ENCODE measurements at places on chromosomes 2 and 18.
A peak's percentile ranks its signal among the peaks of the same experiment; 100 is the strongest.

GRCh38 chr2:40418614-40419363 lies 33.1 kb downstream of the SLC8A1 start:
- DNase-seq, result no peak

GRCh38 chr2:187187519-187187918 lies 260.5 kb downstream of the CALCRL start:
- DNase-seq, result no peak

GRCh38 chr2:37171624-37171950 lies 14.8 kb upstream of the EIF2AK2 start:
- no peak for DNase-seq

DNA sequence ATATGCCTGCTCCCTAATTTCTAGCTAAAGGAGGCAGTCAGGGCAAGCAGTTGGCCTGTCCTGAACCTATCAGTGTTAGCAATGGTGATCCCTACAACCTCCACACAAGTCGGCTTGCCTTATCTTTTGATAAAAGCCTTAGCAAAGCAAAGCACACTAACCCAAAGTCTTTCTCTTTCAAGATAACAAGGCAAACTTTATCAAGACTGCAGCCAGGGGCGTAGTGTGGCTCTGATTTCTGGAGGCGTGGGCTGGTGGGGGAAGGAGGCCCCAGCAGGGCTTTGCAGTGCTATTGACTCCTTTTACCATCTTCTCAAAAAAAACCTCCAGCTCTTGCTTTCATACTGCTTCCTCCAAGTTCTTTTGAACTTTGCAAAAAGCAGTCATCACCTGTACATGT lies 40.2 kb upstream of the LAMA1 start:
- no peak for DNase-seq

DNA sequence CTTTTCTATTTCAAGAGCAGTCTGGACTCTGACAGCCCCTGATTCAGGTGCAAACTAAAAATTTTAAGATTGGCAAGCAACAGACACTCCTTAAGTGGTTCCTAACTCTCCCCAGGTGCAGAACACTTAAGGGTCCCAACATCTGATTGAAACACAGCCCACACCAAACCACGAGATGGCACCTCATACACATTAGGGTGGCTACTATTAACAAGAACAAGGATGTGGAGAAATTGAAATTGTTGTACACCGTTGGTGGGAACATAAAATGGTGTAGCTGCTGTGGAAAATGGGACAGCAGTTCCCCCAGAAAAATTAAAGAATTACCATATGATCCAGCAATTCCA lies 82.3 kb downstream of the POLR1A start:
- DNase-seq, result no peak

- no peak for DNase-seq
These were observed 59.1 kb downstream of the TRABD2A start for GRCh38 chr2:84821806-84822205.

DNA sequence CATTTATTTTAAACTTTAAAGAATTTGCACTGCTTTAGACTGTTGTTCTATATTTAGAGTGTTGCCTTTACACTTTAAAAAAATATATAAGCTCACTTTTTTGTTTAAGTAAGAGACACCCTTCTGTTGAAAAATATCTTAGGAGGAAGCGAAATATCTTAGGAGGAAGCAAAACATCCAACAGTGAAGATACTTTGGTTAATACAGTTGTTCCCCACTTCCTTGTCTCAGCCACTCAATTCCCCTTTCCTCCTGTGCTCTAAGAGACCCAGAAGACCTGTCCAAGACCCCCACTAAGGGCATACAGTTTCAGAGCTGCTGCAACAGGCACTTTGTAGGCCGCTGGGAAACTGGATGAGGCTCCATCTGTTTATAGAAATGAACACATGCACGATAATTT lies 5.7 kb downstream of the SERPINB8 start:
- DNase-seq, result no peak

- no peak for DNase-seq
These were observed 115.0 kb upstream of the RBMS1 start for GRCh38 chr2:160608599-160608998.

DNA sequence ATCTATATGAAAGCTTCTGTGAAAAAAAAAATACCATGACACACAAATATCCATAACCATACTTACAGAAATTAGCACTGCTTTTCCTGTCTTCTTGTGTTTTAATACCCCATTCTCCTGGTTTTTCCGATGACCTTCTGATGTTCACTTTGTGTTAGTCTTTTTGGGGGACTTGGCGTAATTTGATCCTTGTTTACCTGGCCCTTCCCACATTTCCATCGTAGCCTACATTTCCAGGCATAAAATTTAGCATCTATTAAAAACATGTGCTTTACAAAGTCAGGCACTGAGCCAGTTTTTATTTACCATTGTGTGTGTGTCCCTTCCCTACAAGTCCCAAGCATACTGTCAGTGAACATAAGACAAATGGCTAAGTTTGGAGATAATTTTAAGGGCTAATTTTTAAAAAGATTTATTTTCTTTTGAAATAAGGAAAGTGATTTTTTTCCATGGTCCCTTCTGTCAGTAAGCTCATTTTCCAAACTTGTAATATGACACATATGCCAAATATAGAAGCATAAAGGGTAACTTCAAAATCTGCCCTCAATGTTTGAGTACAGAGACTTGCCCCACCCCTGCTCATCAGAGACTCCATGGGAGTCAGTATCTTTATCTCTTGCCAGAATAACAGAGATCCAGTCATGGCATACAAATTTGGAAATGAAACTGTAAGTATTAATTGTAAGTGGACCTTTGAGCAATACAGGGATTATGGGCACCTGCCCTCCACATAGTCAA lies 27.3 kb downstream of the SESTD1 start:
- no peak for DNase-seq

GRCh38 chr2:20618886-20619521 lies 31.9 kb downstream of the HS1BP3 start:
- DNase-seq, result peak; percentile 3

GRCh38 chr18:55415258-55415871 lies 172.6 kb downstream of the TCF4 start:
- peak; percentile 91 for DNase-seq

GRCh38 chr2:138615257-138615656 lies 113.7 kb downstream of the SPOPL start:
- DNase-seq, result no peak

- no peak for DNase-seq
These were observed 105.3 kb upstream of the ANKRD30BL start for GRCh38 chr2:132267105-132267497.

GRCh38 chr2:174395969-174396630 lies 570 bp downstream of the SCRN3 start:
- DNase-seq, result peak; percentile 33

GRCh38 chr2:230798769-230799399 lies 65.9 kb upstream of the ITM2C start:
- peak; percentile 27 for DNase-seq

DNA sequence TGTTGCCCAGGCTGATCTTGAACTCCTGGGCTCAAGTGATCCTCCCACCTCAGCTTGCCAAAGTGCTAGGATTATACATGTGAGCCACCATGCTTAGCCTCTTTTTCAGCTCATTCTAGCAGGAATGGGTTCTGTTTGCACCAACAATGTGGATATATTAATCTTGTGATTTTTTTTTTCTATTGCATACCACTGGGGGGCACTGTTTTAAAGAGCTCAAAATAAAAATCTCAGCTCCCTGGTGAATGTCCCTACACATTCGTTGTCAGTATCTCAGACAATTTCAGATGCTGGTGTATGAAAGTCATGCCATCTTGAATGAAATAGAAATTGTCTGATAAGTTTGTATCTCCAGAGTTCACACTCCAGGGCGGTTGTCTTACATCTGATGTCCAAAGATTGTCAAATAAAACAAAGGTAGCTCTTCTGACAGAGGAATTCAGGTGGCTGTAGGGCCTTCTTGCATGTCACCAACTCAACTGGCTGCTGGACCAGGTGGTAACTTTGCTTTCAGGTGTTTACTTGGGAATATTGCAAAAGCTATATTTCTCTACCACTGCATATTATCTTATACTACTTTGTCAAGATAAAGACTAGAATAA lies 3.1 kb upstream of the MATN3 start:
- no peak for DNase-seq

DNA sequence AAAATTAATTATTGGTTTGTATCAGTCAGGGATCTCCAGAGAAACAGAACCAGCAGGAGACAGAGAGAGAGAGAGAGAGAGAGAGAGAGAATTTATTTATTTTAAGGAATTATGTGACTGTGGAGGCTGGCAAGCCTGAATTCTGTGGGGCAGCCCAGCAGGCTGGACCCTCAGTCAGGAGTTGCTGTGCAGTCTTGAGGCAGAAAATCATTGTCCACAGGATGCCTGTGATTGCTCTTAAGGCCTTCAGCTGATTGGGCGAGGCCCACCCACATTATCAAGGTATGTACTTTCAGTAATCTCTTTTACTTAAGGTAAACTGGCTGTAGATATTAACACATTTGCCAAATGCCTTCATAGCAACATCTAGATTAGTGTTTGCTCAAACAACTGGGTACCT lies 155.3 kb downstream of the SEPTIN10 start:
- no peak for DNase-seq

GRCh38 chr18:48022021-48022420 lies 91.6 kb upstream of the SMAD2 start:
- no peak for DNase-seq

DNA sequence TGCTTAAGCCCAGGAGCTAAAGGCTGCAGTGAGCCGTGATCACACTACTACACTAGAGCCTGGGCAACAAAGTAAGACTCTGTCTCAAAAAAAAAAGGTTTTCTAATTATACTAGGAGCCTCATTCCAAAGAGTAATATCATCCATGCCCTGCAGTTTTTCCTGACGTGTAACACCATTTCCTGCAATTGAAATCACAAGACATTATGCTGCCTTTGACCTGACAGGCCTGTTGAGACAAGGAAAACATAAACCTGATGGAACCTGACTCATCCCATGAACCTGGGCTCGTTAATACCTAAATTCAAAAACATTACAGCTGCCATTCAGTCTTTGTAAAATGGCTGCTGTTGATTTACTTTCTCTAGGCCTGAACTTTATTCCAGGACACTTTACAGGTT lies 58.7 kb upstream of the PEX13 start:
- DNase-seq, result no peak

DNA sequence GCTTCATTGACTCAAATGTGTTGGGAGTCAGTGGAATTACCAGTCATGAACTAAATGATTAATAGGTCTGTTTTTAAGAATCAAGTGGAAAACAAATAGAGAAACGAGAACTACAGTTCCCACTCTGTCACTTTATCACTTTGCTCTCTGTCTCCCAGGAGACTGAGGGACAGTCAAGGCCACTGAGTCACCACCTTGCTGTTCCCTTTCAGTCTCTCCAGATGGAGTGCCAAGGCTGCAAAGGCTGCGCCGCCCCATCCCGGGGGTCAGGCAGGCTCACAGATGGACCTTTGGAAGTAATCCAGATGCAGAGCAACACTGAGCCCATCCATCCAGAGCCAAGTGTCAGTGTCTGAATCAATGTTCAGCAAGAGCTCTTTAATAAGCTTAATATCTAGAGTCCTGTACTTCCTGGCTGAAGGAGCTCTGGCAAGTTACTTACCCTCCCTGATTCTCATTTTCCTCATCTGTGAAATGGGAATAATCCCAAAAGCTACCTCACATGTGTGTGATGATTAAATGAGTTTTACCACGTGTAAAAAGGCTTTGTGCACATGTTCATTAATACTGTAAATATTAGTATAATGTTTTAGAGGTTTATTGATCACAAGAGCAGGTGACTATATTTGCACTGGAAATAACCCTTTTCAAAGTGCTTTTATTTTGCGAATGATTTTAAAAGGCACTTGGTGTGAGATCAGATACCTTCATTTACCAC lies 43.0 kb upstream of the EFEMP1 start:
- peak; percentile 67 for DNase-seq

DNA sequence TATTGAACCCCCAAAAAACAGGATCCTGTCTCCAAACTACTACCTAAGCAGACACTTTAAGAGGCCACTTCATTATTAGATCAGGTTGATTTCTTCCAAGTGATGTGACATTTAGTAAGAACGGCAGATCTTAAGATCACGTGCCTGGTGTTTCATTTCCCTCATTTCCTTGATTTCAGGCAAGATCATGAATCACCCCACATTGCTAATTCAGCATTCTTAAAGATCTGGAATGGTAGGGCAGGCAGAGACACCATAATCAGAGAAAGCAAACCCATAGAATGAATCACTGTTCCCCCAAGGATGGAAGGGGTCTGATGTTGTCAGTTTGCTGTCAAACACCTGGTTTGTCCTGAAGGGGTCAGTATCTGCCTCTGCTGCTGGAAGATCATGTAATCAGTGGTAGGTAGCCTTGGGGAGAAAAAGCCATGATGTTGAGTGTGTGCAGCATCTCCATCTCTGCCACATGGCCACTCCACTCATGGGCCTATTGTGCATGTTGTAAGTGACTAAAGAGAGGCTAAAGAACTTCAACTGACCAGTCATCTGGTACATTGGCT lies 133.9 kb downstream of the ARHGAP15 start:
- no peak for DNase-seq

GRCh38 chr2:237652854-237653253 lies 25.5 kb downstream of the LRRFIP1 start:
- no peak for DNase-seq

- DNase-seq, result peak; percentile 52
These were observed 49.1 kb downstream of the ADI1 start for GRCh38 chr2:3470166-3470651.

GRCh38 chr2:74474899-74475298 lies 2.4 kb upstream of the MRPL53 start:
- no peak for DNase-seq

DNA sequence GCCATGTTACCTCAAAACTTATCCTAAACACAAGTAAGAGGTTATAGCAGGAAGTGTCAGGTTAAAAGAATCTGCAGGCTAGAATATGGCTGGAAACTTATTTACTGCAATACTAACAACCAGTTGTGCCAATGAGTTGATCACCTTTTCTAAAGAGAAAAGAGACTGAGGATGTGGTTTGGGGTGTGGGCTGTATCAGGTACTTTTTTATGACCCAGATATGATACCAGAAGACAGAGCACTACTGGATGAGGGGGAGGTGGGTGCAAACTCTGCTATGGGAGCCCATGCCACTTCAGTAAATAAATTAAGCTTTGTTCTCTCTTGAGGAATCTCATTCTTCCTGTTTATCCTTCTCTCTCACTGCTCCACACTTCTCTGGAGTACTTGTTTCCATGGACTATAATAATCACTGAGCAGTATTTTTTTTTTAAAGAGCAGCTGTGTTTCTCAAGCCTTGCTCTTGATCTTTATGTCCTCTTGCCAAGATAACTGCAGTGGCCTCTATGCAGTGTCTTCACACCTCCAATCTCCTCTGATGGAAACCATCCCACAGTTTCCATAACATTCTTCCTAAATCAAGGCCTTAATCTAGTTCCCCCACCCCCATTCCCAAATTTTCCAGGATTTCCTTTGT lies 51.2 kb upstream of the NOSTRIN start:
- no peak for DNase-seq

Measured in body of pancreas (tissue), 4 donors.